ENCODE measurements at places on chromosomes 1 and 21.
A peak's percentile ranks its signal among the peaks of the same experiment; 100 is the strongest.

- DNase-seq = no peak
Measured at GRCh38 chr1:157047062-157047410, 1.5 kb upstream of the ARHGEF11 start.

GRCh38 chr21:44952116-44952928, 12.5 kb downstream of the SLX9 start:
- DNase-seq = no peak

DNA sequence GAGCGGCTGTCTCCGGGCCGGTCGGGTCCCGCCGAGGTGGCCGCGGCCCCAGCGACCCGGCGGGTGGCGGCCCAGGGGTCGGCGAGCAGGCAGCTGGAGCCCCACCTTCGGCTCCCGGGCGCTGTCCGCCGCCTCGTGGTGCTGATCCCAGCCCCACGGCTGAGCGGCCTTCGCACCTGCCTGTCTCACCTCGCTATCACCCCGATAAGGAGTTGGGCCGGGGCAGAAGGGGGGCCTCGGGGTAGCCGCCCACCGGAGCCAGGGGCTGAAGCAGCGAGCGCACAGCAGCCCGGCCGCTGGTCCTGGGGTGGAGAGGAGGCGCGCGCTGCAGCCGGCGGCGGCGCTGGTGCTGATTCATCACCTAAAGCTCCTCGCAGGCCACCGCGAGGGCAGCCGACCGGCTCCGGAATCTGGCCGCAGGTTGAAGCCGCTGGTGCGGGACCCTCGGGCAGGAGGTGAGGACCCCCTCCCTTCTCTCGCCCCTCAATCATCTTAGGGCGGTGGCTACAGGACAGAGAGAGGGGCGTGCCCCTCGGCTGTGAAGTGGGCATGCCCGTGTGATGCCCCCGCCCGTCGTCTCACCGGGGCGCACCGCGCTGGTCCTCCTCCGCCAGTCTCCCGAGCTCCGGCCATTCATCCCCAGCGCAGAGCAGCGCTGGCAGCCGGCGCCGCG, 575 bp downstream of the TRIM67 start:
- DNase-seq = no peak

- DNase-seq = no peak
Measured at GRCh38 chr1:59298710-59299346, 1.9 kb downstream of the FGGY start.

DNA sequence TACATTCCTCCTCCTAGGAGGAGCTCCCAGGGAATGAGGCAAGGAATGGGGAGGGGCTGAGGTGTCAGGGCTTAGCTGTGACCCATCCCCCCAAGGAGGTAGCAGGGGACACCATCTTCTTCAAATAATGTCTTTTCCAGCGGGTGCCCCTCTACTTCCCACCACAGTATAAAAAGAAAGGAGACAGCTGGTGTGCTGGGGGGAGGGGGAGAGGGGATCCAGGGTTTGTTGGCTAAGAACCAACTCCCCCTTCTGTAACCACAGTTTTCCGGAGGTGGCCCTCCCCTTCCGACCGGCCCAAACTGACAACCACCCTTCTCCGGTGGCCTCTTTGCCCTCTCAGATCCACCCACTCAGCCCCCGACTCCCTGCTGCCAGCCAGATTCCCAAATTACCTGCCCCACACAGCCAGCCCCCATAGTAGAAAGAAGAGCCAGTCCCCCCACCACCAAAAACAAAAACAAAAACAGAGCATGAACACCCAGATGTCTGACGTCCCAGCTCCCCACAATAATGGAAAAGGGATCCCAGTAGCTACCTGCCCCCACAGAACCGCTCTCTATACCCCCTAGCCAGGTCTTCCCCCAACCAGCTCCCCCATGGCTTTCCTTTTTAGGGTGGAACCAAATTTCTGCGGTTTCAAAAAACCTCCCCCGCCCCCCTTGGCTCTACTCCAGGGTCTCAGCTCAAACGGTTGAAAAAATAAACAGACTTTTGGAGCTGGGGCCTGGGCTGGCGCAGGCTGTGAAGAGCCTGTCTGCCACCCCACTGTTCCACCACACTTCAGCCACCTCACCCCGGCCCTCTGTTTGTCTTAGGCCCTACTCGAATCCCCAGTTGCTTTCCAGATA, 2.1 kb downstream of the ARHGEF2 start:
- peak; percentile 67 for DNase-seq

DNA sequence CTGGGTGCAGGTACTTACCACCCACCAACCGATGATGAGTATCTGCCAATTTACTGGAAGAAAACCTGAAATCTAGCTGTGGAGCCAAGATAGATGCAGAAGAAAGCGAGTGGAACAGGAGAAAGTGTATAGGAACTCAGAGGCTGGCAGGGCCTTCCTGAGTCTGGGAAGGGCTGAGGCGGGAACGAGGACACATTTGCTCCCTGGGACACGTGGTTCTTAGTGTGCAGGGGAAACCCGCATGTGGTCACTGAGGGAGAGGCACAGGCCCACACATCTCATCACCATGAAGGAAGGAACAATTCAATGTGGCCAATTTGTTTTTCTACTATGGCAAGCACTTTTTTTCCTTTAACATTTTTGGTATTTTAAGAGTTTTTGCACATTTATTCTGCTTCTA, 8.2 kb downstream of the RYR2 start:
- no peak for DNase-seq

GRCh38 chr1:183891158-183891856, 86.4 kb downstream of the RGL1 start:
- DNase-seq = no peak

- DNase-seq = no peak
Measured at GRCh38 chr1:223825767-223826748, 19.7 kb downstream of the TP53BP2 start.

- DNase-seq = no peak
Measured at GRCh38 chr1:119659628-119660027, 11.6 kb upstream of the ZNF697 start.

GRCh38 chr1:21175670-21176581, 771 bp downstream of the EIF4G3 start:
- peak; percentile 51 for DNase-seq

- DNase-seq = no peak
Measured at GRCh38 chr1:67142931-67143330, 8.2 kb upstream of the C1orf141 start.

GRCh38 chr1:23793018-23793781, 2.3 kb downstream of the LYPLA2 start:
- no peak for DNase-seq

DNA sequence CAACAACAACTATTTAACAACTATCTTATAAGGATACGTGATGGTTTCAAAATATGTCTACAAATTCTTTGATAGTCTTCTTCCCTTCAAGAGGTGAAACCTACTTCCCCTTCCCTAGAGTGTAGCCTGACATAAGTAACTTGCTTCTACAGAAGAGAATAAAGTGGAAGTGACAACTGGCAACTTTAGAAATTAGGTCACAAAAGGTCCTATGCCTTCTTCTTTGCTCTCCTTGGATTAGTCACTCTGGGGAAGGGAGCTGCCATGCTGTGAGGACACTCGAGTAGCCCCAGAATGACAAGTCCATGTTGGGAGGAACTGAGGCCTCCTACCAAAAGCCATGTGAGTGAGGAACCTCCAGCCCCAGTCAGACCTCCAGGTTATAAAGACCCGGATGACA, 19.2 kb downstream of the EFCAB14 start:
- DNase-seq = no peak

- DNase-seq = no peak
Measured at GRCh38 chr1:19430121-19431068, 54.9 kb downstream of the CAPZB start.

DNA sequence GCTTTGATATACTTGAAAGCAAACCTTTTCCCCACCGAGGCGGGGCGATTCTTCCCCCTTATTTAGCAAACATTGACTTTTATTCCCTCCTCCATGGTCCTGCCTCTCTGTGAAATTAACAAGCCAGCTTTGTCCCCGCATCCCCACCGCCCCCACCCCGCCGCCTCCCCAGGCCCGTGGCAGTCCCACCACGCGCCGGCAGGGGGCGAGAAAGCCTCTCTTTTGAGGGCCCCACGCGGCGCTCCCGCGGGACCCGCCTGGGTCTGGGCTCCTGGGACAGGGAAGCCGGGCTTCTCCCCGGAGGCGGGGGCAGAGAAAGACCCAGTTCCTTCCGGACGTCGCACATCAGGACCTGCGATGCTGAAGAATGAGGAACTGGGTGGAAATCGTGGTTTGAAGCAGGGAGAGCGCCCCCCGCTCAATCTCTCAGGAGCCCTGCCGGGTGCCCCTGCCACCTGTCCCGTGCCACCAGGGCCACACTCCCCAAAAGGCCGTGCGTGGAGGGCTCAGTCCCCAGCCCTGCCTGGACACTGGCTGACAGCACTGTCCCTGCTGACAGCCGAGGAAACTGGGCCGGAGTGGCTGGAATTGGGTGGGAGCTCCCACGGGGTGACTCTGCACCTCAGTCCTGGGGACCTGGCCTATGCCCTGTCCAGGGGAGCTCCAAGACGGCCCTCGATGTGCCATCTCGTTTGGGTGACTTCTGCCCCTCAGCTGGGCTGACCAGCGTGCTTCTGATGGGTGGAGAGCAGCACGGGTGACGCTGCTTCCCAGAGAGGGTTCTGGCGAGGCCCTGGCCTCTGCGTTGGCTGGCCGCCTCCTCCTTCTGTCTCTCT, 8.6 kb upstream of the ACTRT2 start:
- peak; percentile 29 for DNase-seq

DNA sequence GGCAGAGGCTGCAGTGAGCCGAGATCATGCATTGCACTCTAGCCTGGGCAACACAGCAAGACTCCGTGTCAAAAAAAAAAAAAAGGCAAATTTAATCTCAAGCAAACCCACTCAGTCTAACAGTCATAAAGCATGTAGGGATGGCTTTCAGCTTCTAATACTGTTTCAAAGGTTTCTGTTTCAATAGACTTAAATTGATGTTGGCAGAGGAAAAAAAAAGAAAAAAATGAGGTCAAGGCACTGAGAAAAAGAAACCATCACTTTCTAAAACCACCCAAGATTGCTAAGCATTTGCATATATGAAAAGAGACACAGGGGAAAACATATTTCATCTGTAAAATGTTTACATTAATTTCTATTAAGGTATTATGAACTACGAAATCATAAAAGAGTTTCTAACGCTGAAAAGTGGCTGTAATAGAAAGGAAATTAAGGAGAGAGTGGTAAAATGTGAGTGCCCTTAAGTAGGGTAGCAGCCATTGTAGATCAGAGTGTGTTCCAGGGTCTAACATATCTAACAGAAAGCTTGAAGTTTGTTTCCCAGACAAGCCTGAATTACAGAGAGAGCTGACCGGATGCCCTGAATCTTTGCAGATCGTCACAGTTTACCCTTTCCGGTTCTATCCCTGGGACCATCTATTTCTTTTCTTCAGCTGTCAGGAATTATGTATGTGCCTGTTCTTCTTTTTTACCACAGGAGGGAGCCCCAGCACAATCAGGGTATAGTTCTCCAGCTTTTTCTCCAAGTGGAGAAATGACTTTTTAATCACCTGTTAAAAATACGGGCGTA, 70.0 kb downstream of the PLD5 start:
- DNase-seq = no peak

GRCh38 chr1:109476825-109477224, 6.9 kb upstream of the ATXN7L2 start:
- DNase-seq = no peak

- no peak for DNase-seq
Measured at GRCh38 chr1:215825056-215825455, 258.0 kb downstream of the KCTD3 start.

- DNase-seq = no peak
Measured at GRCh38 chr1:190101756-190102155, 375.9 kb downstream of the BRINP3 start.

GRCh38 chr1:231183639-231184590, 22.1 kb downstream of the TRIM67 start:
- DNase-seq = no peak

DNA sequence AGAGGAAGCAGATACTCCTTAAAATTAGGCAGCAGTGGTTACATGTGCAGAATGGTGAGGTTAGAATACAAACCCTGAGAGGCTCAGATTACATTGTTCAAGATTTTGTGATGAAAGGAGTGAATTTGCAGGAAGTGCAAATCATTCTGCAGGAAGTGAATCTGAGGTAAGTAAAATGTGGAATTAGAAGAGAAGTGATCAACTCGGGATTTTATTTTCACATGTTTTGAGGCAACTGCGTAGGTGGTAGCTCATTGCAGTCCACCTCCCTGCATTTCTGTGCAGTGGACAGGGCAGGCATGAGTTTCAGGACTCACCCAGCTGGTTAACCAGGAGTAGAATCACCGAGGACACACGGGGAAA, 2.1 kb upstream of the PLA2G2C start:
- no peak for DNase-seq

DNA sequence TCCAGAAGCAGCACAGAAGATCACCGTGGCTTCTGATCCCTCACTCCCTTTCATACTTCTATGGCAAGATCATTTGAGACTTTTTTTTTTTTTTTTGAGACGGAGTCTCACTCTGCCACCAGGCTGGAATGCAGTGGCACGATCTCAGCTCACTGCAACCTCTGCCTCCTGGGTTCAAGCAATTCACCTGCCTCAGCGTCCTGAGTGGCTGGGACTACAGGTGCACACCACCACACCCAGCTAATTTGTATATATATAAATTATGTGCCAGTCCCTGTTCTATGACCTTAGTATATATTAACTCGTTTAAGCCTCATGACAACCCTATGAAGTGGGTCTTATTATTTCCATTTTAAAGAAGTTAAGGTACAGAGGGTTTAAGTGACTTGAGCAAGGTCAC, 298.5 kb downstream of the VAV3 start:
- no peak for DNase-seq

GRCh38 chr1:212760126-212760823, 31.3 kb downstream of the NSL1 start:
- no peak for DNase-seq

- DNase-seq = no peak
Measured at GRCh38 chr21:28991861-28992525, 684 bp downstream of the LTN1 start.

GRCh38 chr1:11229203-11229602, 33.1 kb downstream of the MTOR start:
- DNase-seq = no peak

- DNase-seq = no peak
Measured at GRCh38 chr1:112850034-112850757, 105.8 kb downstream of the SLC16A1 start.

- DNase-seq = no peak
Measured at GRCh38 chr1:75791022-75791421, 5.0 kb downstream of the RABGGTB start.

All from activated naive CD4-positive, alpha-beta T cell (primary cell).